Renal cortex interstitium (tissue), 15 donors: ENCODE measurements at places on chromosomes 13 and 19. TPM values are rescaled to one million over a fixed set of nuclear protein-coding genes. Genes with fewer than 3 reads are reported as not detected.

PLPP2 gene
- polyA plus RNA-seq = 2.8 TPM

SLC17A7 gene
- polyA plus RNA-seq = 0.33 TPM

ZNF100 gene
- polyA plus RNA-seq = 13.4 TPM

UGGT2 gene
- 34.8 TPM for polyA plus RNA-seq

MRPL54 gene
- polyA plus RNA-seq = 46.6 TPM

APC2 gene
- 1.2 TPM for polyA plus RNA-seq

SHISA7 gene
- 0.09 TPM for polyA plus RNA-seq

ZNF667 gene
- 18.7 TPM for polyA plus RNA-seq

SIAH3 gene
- polyA plus RNA-seq = 0.75 TPM

ZNF547 gene
- polyA plus RNA-seq = 6.4 TPM

SIGLEC8 gene
- polyA plus RNA-seq = 0.06 TPM
